BE2C (cell line): ENCODE measurements at places on chromosomes 3 and 15.

DNA sequence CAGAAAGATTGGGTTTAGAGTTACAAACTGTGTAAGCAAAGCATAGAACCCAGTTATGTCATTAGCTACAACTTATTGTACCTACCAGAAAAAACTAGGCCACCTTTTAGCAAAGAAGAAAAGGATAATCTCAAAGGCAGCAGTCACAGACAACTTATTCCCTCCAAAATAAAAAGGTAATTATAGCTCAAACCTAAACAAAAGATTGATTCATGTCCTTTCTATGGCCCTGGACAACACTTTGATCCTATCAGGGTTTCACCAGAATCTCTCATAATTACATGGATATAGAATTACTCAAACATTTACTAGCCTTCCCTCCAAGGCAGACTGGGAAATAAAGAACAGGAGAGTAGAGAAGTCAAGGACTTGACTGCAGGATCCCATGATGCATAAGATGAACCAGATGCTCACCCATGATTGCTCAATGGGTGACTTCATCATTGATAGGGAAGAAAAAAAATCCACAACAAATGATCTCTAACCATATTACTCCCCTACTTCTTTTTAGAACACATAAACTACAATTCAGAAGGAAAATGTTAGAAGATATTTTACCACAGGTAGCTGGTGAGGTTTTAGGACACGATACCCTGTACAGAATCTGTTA is 17.4 kb downstream of the DET1 start:
- no peak for DNase-seq

DNA sequence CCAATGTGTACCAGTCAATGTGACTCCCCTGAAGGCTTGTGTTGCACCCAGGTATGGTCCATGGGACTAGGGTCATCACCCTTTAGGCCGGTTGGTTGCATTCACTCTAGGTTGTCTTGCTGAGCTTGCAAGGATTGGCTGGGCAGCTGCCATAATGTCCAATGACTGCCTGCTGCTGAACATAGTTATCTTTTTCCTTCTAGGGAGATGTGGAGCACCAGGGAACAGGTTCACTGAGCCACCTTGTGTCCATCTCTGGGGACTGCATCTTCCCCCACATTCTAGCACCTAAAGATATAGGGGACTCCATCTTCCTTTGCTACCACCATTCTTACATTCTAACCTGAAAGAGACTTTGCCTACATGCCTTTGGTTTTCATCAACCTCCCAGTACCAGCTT is 580.4 kb upstream of the TBL1XR1 start:
- DNase-seq, result peak; percentile 76

- no peak for DNase-seq
Observed at GRCh38 chr15:72168131-72168807, 29.3 kb downstream of the GRAMD2A start.

DNA sequence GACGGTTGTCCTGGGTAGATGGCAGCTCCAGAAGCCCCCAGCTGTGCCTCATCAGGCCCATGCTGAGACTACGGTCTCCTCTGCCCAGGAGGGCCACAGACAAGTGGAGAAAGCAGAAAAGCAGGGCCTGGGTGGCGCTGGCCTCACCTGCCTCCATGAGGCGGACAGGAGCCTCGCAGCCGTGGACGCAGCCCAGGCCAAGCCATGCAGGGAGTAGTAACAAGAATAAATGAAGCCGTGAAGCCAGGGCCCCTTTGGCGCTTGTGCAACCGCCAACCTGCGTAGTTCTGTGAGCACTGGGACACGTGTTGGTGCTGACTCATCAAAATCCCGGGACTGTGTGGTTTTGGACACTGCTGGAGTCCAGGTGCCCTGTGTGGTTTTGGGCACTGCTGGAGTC is 12.3 kb upstream of the MUC4 start:
- no peak for DNase-seq

DNA sequence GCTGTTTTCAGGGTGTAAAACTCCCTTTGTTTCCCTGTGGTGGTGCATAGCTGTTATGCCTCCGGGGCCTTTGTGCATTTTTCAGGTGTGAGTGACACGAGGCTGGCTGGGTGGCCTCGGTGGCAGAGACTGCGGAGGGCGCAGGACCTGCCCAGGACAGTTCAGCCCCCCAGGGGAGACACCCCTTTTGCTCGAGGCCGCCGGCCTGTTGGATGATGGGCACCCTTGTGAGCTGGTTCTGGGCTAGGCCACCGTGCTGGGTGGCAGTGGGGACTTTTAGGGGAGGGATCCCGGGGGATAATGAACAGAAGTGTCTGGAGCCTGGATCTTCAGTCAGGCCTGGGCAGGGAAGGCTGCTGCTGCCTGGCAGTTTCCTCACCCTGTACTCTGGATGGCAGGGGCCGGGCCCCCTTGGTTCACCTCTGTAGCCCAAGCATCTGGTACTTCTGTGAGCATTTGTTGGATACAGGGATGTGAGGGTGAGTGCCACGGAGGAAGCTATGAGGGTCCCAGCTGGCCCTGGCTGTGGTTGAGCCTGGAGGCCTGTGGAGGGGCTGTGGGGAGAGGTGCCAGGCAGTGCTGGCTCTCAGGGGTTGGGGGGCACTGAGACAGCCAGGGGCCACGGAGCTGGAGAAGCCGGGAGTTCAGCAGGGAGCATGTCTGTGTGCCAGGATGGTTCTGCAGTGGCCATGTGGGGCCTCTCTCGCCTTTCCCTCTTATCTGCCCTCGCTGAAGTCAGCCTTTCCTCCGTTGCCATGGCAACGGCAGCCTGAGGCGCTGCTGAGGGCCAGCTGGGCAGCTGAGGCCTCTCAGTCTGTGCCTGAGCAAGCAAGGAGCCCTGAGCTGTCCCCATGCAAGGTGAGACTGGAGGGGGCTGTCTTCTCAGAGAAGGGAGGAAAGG is 49.0 kb downstream of the KY start:
- DNase-seq, result peak; percentile 92

DNA sequence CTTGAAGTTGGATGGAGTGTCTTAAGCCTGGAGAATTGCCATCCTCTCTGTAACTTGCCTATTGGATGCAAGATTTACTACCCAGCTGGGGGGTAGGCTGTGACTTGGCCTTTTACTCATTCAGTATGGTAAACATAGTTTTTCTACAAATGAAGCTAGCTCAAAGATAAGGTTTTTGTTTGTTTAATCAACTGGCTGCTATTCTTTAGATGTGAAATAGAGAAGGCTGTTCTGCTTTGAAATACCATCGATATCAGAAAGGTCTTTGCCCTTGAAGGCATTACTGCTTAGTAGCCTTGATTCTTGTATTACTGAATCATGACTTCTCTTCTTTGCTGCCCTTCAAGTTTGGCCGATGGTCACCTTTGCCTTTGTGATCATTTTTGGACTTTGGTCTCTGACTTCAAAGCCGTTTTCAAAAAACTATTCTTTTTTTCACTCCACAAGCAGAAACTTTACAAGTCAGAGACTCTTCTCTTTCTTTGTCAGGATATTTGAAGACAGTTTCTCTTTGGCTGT is 83.1 kb downstream of the GAP43 start:
- no peak for DNase-seq

- no peak for DNase-seq
Observed at GRCh38 chr3:24500806-24501205, 6.2 kb upstream of the THRB start.

GRCh38 chr3:117651246-117651645 is 941.7 kb downstream of the TUSC7 start:
- no peak for DNase-seq

DNA sequence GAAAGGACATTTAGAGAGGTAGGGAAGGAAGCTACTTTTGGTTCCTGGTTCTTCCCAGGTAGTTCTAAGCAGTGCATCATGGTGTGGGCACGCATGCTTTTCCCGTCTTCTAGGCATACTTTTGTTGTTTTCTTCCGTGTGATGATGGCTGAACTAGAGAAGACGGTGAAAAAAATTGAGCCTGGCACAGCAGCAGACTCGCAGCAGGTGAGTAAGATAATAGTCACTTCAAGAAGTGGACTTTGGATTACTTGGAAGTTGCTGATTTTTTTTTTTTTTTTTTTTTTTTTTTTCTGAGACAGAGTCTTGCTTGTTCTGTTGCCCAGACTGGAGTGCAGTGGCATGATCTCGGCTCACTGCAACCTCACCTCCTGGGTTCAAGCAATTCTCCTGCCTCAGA is 17.9 kb downstream of the FANCD2OS start:
- no peak for DNase-seq

GRCh38 chr3:124014366-124014942 is 22.5 kb upstream of the ROPN1 start:
- DNase-seq, result no peak

DNA sequence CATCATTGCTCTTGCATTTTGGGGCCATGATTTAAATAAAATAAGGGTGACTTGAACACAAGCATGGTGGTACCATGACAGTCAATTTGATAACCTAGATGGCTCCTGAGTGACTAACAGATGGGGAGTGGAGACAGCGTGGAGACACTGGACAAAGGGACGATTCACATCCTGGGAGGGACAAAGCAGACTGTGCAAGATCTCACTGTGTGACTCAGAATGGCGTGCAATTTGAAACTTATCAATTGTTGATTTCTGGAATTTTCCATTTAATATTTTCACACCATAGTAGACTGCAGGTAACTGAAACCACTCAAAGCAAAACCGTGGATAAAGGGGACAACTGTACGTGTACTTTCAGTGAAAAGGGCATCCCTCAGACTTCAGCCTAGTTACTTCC is 25.5 kb downstream of the MCCC1 start:
- no peak for DNase-seq

DNA sequence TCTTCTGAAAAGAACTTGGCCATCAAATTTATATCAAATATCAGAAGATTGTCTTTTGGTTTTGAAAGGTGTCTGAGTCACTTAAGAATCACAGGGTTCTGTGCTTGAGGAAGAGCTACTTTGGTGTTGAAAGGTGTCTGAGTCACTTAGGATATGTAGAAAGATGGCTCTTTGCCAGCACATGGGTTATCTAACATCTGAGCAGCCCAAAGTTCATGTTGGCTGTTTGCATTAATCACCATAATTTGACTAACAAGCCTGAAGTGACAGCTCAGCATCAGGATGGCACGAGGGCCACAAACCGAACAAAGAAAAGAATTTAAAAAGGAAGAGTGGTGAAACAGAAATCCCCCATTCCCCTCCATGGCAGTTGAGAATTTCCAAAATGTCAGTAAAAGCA is 190.5 kb upstream of the CMC1 start:
- no peak for DNase-seq

- DNase-seq, result no peak
Observed at GRCh38 chr15:76035593-76035992, 23.4 kb upstream of the NRG4 start.

DNA sequence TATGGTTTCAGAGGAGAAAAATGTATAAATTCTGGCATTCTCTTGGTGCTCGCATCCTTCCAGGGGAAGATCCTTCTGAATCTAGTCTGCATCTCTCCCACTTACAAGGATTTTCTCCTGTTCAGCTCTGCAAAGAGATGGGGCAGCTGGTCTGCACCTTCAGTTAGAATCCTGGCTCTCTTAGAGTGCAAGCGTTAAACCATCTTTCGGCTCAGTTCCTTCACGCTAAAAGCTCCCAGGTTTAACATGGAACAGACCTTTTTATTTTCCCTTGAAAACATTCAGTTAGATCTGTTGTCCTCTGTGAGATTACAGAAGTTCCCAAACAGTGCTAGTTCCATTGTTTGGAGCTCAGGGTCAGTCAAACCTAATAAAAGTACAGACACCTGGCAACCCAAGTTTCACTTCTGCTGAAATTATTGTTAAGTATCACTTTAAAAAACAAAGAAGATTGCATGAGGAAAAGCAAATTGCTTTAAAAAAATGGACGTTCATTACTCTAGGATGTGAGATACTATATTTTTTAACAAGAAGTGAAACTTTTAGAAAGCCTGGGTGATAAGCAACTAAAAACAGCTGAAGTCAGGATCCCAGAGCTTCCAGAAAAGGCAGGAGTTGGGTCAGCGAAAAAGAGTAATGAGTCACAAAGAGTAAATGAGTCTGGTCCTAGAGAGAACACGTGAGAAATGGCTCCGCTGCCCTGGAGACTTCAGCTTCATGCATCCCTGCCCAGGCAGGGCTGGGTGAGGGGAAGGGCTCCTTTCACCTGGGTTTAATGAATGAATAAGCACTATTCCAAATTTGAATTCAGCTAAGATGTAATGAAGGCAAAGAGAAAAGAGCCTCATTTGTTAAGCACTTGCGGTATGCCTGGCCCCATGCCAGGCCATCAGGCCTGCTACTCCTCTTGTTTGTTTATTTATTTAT is 63.3 kb downstream of the ABTB1 start:
- no peak for DNase-seq
